Stimulated activated CD4-positive, alpha-beta T cell treated with anti-CD3 and anti-CD28 coated beads, TNF-alpha, amount 100 ng/mL, for 24 hours (primary cell): ENCODE measurements at places on chromosomes 6 and 20.
A peak's percentile ranks its signal among the peaks of the same experiment; 100 is the strongest.

GRCh38 chr6:31525932-31526591 lies 2.7 kb upstream of the MCCD1 start:
- no peak for DNase-seq

- no peak for DNase-seq
Measured at GRCh38 chr6:157941101-157941863, 40.4 kb upstream of the SYNJ2 start.

DNA sequence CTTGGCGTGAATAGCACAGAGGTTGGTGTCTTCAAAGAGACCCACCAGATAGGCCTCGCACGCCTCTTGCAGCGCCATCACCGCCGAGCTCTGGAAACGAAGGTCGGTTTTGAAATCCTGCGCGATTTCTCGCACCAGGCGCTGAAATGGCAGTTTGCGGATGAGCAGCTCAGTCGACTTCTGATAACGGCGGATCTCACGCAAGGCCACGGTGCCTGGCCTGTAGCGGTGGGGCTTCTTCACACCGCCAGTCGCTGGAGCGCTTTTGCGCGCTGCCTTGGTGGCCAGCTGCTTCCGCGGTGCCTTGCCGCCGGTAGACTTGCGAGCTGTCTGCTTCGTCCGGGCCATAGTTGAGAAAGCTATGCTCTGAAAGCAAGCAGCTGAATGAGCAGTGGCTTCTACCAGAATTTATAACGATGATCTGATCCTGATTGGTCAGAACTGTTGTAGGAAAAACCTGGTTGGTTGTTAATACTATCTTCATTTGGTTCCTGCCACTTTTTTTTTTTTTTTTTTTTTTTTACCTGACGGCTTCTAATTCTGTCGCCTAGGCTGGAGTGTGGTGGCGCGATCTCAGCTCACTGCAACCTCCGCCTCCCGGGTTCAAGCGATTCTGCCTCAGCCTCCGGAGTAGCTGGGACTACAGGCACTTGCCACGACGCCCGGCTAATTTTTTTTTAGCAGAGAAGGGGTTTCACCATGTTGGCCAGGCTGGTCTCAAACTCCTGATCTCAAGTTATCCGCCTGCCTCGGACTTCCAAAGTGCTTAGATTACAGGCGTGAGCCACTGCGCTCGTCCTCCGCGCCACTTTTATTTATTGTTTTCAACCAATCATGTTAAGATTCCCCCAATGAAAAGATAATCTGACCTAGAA lies 21.5 kb downstream of the OR2B2 start:
- peak; percentile 73 for DNase-seq

GRCh38 chr6:137928286-137928685 lies 61.2 kb downstream of the TNFAIP3 start:
- peak; percentile 32 for DNase-seq

DNA sequence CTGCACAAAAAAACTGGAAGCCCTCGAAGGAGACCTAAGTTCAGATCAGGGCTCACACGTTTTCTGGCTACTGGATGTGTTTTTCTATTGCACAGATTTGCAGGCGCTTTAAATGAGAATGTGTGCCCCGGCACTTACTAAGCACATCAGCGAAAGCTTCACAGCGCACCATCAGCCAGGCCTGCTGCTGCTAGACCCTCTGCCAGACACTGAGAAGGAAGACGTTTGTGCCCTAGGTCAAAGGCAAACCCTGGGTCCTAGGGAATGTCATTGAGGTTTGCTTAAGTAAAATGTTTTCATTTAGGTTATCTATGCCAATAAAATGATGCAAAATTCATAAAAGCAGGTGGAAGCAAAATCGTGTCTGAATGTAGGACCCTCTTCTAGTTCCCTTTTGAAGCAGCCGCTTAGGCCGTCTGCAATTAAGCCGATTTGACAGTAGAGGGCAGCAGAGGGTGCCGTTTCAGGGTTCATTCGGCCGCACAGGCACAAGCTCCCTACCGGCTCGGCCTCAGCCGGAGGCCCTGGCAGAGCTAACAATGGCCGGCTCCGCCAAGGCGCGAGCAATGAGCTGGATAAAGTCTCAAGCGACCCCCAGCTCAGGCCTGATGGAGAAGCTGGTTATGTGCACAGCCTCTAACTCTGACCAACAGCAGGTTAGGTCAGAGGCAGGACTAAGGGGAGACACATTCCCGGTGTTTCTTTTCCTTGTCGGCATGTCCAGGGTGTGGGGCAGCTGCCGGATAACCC lies 107.2 kb upstream of the FOXA2 start:
- DNase-seq: peak; percentile 34
